ENCODE measurements at places on chromosomes 1 and 21.

- H3K27me3 ChIP-seq = peaks cover 23% of the 10 kb centered on the region
- H3K4me3 ChIP-seq = no peak overlapping the region
These were observed 135.9 kb upstream of the DPYD start for GRCh38 chr1:98056781-98057180.

GRCh38 chr1:93542398-93542797, 94.5 kb downstream of the FNBP1L start:
- DNase-seq = no peak
- H3K27me3 ChIP-seq = no peaks in the 10 kb centered on the region
- no peak overlapping the region for H3K27ac ChIP-seq
- no peaks in the 10 kb centered on the region for H3K4me1 ChIP-seq
- no peaks in the 10 kb centered on the region for H3K36me3 ChIP-seq

- H3K27me3 ChIP-seq = no peaks in the 10 kb centered on the region
- no peaks in the 10 kb centered on the region for H3K4me1 ChIP-seq
- no peak overlapping the region for H3K27ac ChIP-seq
These were observed 200.5 kb downstream of the TYW3 start for GRCh38 chr1:74933500-74933899.

GRCh38 chr1:61588736-61589672, 135.9 kb downstream of the TM2D1 start:
- peak; percentile 6 for DNase-seq
- no peak overlapping the region for H3K4me3 ChIP-seq
- no peaks in the 10 kb centered on the region for H3K4me1 ChIP-seq

DNA sequence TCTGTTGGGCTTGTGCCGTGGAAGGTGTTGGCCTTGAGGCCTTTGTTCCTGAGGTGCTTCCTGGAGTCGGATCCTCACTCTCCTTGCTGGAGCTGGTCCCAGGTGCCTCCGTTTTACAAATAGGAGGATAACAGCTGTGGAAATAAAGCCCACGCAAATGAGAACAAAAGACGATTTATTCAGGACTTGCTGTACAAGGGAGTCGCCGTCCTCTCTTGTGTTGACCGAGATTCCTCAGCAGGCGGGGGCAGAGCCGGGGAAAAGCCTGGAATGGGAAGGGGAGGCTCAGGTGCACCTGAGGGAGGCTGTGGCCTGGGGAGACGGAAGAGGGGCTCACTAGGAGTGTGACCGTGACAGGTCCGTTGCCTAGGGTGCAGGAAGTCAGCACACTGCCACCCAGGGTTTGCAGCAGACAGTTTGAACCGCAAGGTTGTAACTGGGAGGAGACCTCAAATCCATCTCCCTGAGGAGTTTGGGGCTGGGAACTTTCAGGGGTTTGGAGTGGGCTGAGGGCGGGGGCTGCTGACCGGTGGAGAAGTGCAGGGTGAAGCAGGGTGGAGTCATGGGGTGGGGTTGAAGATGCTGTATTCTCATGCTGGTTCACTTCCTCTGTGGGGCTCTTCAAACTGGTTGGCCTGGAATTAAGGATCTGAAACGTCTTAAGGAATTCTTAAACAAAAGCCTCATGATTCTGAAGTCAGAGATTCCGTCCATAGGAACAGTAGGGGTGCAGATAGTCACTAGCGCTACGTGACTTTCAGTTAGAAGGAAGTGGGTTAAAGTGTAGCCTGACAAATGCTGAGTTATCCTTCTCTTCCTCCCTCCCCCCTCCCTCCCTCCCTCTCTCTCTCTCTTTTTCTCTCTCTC, 2.6 kb upstream of the CSTB start:
- H3K27ac ChIP-seq = no peak overlapping the region
- H3K27me3 ChIP-seq = no peaks in the 10 kb centered on the region
- H3K36me3 ChIP-seq = peaks cover 7% of the 10 kb centered on the region
- H3K4me3 ChIP-seq = no peak overlapping the region
- H3K4me1 ChIP-seq = peaks cover 18% of the 10 kb centered on the region
- DNase-seq = no peak

DNA sequence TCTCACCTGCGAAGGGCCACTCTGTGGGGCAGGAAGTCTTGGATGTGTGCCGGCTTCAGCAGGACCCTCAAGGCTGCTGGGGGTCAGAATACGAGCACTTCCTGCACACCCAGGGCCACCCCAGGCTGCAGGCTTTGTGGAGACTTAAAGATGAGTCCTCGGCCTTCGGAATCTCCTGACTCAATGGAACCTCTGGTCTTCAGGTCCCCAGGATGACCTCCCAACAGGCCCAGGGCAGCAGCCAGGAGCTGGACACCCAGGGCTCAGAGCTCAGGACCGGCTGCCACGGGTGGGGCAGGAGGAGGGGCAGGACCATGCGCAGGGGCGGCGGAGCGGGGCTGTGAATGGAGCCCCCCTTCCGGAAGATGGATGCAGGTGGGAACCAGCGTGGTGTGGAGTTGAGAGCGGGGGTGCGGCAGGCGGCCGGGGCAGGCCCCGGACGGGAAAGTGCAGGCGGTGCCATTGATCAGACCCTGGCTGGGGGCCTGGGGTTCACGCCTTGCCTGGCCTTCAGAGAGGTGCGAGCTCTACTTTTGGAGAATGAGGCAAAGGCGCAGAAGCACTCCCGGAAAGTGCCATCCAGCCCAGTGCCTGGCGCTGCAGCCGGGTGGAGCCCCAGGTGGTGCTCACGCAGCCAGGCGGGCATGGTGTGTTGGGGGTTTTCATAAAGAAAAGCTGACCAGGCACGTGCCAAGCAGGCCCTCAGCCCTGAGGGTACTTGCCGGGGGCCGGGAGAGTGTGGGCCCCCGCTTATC, 10.4 kb downstream of the COL18A1 start:
- no peak overlapping the region for H3K4me3 ChIP-seq
- H3K27ac ChIP-seq = no peak overlapping the region
- no peaks in the 10 kb centered on the region for H3K4me1 ChIP-seq
- H3K36me3 ChIP-seq = no peaks in the 10 kb centered on the region

- H3K27me3 ChIP-seq = no peaks in the 10 kb centered on the region
- H3K4me1 ChIP-seq = peaks cover 18% of the 10 kb centered on the region
- H3K36me3 ChIP-seq = peaks cover 39% of the 10 kb centered on the region
These were observed 4.4 kb downstream of the SSBP3 start for GRCh38 chr1:54401799-54402198.
